D341Med (cell line): ENCODE measurements at places on chromosomes 6 and 20.

DNA sequence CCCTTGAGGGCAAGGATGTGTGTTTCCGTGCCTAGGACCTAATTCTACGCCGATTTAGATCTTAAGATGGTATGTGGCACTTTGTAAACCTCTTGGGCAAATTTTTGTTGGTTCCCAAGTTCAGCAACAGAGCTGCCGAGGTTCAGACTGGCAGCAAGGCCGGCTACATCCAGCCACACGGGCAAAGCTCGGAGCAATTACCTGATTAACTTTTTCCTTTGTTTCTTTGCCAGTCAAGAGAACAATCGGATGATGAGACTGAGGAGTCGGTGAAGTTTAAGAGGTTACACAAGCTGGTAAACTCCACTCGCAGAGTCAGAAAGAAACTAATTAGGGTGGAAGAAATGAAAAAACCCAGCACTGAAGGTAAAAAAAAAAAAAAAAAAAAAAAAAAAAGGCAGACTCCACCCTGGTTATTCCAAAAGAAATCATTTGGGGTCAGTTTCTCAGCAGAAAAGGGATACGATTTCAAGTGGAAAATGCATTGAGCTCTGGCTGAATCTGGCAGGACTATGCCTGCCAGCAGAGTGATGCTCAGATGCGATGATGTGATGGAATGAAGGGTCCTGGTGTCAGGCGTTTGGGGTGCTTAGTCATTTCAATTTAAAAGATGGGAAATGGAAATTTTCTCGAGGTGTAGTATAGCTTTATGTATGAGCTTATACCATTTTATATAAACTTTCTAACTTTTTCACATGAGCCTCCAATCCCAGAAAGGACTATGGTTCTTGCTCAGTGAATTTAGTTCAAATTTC, 171.6 kb downstream of the SASH1 start:
- DNase-seq, result peak; percentile 54

DNA sequence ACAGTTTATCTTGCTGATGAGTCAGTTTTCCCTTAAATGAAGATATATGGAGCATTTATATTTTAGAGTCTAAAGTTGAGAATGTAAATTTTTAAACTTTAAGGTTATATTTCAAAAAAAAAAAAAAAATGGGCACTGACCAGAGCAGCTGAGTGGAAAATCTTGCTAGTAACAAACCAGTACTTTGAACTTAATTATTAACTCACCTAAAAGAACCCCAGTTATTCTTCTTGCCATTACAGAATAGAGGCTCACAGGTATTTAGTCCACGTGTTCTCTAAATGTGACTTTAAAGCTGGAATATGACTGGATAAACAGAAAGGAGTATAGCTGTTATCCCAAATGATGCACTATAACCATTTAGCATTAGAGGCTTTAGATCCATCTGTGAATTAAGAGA, 178.4 kb downstream of the COL9A1 start:
- no peak for DNase-seq

GRCh38 chr6:30942338-30943060, 1.7 kb downstream of the MUCL3 start:
- peak; percentile 54 for DNase-seq

DNA sequence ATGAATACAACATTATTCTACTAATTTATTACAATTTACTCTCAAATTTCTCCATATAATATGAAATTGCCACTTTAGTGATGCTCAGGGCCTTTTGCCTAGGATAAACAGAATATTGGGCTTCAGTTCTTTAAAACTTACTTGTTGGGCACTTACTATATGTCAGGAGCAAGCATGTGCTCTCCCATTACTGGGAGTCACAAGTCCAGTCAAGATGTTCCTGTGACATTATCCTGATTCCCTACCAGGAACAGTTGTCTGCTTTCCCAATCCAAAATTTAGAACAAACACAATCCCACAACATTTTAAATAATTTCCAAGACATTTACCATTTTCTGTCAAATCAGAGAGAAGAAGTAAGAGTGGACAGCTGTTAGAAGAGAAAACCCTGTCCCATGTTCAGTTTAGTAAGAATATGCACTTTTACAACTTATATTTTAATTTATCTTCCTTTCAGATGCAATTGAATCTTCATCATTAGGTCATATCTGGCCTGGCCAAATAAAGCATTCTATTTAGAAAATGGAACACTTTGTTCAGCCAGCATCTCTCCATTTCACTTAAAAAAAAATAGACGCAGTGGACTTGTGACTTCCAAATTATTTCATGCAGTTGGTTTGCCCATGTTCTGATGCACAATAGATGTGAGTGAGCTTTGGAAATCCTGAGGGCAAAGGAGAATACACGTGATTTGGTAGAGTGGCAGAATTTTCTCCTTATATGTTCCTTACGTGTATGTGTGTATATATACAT, 159.8 kb downstream of the CLIC5 start:
- DNase-seq, result no peak

- DNase-seq, result no peak
Observed at GRCh38 chr20:19620446-19620845, 137.6 kb upstream of the RIN2 start.

DNA sequence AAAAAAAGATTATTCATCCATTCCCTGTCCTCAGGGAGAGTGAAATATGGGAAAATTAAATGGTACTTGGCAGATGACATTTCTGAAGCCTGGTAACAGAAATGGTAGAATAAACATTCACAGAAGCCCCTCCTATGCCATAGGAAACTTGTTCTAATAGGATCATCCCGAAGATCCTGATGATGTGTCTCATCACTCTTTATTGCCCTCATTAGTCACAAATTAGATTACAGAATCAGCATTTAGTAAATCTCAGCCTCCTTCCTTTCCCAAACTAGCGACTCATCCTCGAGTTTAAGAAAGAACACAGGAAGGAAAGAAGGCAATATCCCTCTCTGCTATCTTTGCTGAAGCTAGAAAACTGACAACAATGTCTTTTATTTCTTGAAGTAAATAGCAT, 154.4 kb downstream of the TMEM200A start:
- DNase-seq, result no peak

GRCh38 chr6:116500969-116501433, 10.4 kb upstream of the CALHM5 start:
- no peak for DNase-seq
